ENCODE measurements at places on chromosomes 6 and 20.

DNA sequence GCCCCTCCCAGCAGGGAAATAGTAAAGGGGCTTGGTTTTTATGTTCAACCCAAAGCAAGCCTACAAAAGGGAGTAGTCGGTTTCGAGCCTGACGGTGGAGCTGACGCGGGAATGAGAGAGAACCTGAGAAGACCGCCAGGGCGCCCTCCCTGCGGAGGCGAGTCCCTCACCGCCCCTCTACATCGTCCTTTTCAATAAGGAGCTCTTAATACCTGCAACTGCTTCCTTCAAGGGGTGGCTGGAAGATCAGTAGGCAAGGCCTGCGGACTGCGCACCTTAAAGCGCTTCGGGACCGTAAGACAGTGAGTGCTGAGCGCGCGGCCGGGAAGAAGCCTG lies 709 bp upstream of the ZNF76 start:
- DNase-seq, result peak; percentile 22

- DNase-seq, result no peak
Observed at GRCh38 chr20:21613512-21613911, 92.0 kb upstream of the PAX1 start.

- DNase-seq, result no peak
Observed at GRCh38 chr6:17851720-17852161, 135.7 kb downstream of the KIF13A start.

GRCh38 chr6:37556881-37557644 lies 57.4 kb upstream of the CCDC167 start:
- DNase-seq, result no peak

GRCh38 chr6:57158658-57159057 lies 13.5 kb upstream of the BAG2 start:
- DNase-seq, result no peak

- no peak for DNase-seq
Observed at GRCh38 chr6:22231616-22232015, 65.2 kb downstream of the PRL start.

DNA sequence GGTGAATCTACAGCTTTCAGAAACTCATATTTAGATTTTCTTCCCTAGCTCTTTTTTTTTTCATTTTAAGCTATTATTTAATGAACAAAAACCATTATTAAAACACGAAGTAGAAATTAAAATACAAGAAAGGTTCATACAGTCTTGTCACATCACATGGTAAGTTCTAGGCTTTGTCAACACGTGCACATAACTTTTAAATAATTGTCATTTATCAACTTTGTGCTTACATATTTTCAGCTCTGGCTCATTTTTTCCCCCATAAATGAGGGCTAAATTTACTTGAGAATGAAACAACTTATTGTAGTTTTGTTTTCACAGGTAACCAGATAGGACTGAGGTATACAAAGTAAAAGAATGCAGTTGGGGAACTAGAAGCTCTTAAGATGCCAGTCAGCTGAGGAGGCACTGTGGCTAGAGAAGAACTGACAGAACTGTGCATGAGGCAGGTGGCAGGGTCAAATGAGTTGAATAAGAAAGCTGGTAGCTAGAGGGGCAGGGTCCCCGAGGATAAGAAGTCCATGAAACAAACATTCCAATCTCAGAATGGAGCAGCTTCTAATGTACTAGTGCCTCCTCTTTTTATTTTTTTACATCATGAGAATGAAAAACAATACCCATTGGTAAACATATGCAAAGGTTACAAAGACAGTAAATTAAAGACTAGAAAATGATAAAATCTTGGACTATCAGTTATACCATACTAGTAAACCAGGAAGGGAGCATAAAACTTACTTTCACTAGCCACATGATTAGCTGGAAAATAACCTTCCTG lies 141.5 kb downstream of the MYB start:
- DNase-seq, result no peak

DNA sequence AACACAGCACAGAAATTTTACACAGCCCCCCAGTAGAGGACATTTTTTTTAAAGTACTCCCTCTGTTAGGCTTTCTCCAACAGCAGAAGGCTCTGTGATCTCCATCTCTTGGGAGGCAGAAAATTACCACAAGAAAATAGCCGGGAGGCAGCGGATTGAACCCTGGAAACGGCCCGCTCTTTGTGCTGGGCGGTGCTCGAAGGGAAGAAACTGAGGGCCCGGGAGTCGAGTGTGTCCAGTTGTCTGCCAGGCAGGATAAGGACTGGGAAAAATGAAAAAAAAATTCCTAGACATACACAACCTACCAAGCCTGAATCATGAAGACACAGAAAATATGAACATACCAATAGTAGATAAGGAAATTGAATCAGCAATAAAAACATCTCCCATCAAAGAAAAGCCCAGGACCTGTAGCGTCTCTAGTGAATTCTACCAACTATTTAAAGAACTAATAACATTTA lies 31.5 kb downstream of the POM121L2 start:
- no peak for DNase-seq

DNA sequence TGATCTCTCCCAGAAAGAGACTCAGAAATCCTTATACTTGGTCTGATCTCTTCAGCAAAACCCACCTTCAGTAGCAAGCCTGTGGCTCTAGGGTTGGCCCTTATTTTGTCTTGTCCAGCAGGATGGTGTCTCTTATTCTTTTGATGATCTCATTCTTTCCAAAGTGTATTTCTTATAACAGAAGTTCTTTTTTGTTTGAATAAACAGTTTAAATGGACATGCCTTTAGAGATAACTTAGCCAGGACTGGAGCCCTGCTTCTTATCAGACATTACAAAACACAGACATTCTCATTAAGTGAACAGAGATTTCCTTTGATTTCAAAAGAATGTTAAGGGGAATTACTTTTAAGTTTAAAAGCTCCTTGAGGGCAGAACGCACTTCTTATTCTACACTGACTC lies 31.7 kb downstream of the KCNS1 start:
- no peak for DNase-seq

- DNase-seq, result no peak
Observed at GRCh38 chr20:42190084-42190483, 571.9 kb upstream of the CHD6 start.

- DNase-seq, result no peak
Observed at GRCh38 chr6:45743028-45743615, 272.5 kb downstream of the CLIC5 start.

DNA sequence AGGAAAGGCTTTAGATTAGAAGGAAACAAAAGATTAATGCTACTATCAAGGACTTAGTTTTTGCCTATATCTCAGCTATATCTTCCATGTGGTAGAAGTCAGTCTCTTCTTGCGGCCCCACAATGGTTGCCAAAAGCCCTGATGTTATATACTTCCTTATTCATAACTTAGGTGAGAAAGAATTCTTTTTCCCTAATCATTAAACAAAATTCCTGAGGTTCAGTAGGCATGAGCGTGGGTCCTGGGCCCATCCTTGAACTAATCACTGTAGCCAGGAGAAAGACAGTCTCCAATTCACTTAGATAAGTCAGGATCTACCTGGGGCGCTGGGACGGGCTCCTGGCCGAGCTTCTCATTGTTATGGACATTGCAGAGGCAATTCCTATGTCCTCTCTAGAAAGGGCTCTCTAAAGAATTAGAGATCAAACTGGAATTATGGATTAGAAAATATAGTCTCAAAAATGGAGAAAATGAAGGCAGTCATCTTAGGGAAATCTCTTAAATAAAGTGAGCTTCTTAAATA lies 134.3 kb downstream of the KIF6 start:
- no peak for DNase-seq

DNA sequence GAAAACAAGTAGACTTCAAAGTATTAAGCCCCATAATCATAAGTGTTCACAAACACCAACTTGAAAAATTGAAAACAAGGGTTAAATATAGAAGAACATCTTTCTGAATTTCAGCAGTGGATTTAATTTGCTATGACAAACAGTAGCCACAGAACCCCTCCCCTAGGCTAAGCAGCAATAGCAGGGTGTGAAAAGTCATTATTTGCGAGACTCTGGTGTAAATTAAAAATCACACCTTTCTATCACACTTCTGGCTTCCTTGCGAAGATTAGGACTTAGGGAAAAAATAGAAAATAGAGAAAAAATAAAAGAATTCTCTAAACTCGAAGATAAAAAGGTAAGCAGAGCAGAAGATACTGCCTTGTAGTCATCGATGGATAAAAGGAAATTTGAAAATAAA lies 6.1 kb downstream of the SAMD3 start:
- no peak for DNase-seq

GRCh38 chr20:48403167-48403761 lies 424.5 kb downstream of the PREX1 start:
- DNase-seq, result no peak

GRCh38 chr6:62367601-62368000 lies 81.6 kb upstream of the KHDRBS2 start:
- no peak for DNase-seq

GRCh38 chr20:9498322-9498721 lies 16.1 kb upstream of the LAMP5 start:
- DNase-seq, result no peak

GRCh38 chr6:32852844-32853540 lies 512 bp downstream of the TAP1 start:
- no peak for DNase-seq

DNA sequence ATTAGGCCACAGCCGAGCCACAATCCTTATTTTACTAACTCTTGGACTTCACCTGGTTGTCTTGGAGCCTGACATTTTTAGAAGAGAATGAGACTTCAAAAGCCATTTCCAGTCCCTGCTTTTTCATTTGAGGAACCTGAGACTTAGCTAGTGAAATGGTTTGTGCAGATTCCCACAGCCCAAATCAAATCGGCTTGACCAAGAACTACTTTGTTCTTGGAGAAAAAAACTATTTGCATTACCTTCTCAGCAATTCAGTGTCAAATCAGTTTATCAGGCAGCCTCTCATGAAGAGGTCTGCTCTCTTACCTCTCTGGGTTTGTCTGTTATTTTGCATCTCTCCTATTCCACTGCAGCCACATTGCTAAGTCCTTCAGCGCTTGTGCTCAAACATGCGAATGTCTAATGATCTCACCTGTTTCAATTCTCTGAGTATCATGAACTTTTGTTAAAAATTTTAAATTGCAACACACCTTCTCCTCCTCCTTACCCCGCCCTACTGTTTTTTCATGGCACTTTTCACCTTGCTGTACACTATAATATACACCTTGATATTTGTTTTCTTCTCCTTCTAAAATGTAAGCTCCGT lies 573 bp upstream of the IFNGR1 start:
- no peak for DNase-seq

GRCh38 chr6:90436403-90436802 lies 139.8 kb upstream of the BACH2 start:
- DNase-seq, result no peak

GRCh38 chr20:3864518-3864917 lies 17.9 kb downstream of the MAVS start:
- DNase-seq, result no peak

GRCh38 chr6:33277663-33278391 lies 904 bp downstream of the B3GALT4 start:
- DNase-seq, result no peak

DNA sequence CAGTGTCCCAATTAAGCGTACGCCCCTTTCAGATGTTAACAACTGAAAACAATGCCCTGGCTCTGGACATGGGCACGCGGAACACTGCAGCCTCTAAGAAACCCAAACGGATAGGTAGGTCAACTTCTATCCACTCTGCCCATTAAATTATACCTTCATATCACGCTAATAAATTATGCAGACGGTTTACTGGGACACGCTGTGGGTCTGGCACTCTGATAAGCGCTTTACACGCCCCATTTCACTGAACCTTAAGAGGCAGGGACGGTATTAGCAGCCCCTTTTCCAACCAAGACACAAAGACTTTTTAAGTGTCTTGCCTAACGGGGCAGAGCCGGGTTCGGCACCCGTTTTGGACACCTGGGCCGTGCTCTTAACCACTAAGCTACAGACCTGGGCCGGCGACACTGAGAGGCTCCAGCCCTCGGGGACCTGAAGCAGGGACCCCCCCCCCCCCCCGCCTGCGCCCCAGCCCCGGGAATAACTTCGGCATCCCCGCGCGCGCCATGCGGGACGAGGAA lies 744 bp downstream of the STAU1 start:
- DNase-seq, result peak; percentile 24

All from progenitor cell of endocrine pancreas (in vitro differentiated cells).